ENCODE measurements at places on chromosomes 4 and X. TPM values are rescaled to one million over a fixed set of nuclear protein-coding genes. Genes with fewer than 3 reads are reported as not detected.

DNA sequence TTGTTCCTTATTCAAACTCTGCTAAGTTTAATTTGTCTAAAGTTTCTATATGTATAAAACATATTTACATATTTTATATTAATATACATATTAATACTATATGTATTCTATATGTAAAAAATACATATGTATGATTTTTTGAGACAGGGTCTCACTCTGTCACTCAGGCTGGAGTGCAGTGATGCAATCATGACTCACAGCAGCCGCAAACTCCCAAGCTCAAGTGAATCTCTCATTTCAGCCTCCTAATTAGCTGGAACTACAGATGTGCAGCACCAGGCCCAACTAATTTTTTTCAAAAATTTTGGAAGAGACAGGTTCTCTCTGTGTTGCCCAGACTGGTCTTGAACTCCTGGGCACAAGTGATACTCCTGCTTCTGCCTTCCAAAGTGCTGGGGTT lies 684.9 kb downstream of the TRAM1L1 start:
- DNase-seq: no peak

DNA sequence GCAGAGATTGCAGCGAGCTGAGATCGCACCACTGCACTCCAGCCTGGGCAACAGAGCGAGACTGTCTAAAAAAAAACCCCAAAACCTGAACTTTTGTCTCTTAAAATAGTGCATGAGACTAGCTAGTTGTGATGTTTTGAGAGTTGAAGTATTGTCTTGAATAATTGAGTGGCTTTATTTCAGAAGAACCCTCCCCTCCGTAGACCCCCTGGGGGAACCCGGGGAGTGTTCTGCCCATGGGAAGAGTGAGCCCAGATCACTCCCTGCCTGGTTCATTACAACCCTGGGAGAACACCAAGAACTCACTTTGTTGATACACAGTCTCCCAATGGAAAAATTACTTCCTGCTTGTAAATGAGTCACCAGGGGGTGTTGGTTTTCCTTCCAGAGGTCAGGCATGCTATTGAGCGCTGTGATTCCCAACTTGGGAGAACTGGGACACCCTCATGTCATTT lies 65.3 kb upstream of the SHISA3 start:
- no peak for DNase-seq

DNA sequence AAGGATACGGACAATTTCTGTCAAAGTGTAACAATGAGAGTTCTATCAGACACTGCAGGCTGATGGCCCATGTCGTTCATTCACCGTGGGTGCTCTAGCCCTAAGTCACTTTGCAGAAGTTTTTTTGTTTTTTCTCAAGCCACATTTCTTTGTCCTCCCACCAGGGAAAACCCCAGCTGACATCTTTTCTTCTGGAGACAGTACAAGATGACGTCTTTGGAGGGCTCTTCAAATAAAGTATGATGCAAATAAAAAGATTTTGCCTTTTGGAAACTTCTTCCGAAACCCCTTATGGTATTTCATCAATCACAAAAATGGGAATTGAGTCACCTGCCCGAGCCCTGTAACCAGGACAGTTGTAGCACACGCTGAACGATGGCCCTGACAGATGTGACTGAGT lies 73.2 kb downstream of the TRAPPC11 start:
- no peak for DNase-seq

TLR3 gene
- total RNA-seq: 0.10 TPM

ITGB1BP2 gene
- total RNA-seq: 7.8 TPM

H2BW2 gene
- not detected for total RNA-seq

Measured in activated naive CD4-positive, alpha-beta T cell treated with anti-CD3 and anti-CD28 coated beads, Interleukin-2, amount 50 U/mL, for 72 hours (primary cell).